Caudate nucleus (tissue), 63 donors: ENCODE measurements at places on chromosomes 5 and 9.
A peak's percentile ranks its signal among the peaks of the same experiment; 100 is the strongest.

DNA sequence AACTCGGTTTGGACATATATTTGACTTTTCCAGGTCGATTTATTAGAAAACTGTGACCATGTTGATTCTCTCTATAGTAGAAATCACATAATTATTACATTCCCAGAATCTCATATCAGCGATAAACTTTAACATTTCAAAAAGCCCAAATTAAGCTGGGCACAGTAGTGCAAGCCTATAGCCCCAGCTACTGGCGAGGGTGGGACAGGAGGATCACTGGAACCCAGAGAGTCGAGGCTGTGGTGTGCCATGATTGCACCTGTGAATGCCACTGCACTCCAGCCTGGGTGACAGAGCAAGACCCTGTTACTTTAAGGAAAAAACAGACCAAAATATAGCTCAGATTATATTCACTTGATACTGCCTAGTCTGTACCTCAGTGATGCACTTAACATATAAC lies 128.9 kb downstream of the CPLANE1 start:
- DNase-seq = no peak

DNA sequence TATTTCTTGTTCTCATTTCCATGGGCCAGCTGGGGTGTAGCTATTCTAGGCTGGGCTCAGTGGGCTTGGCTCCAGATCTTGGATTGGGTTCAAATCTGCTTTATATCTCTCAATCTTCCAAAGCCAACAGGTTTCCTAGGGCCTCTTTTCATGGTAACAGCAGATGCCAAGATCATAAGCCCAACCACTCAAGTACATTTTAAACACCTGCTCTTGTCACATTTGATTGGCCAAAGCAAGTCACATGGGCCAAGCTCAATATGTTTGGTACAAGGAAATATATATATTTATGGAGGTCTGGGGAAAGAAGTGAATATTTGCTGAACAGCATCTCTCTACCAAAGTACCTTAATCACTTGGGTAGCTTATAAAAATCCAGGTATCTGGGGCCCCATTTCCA lies 49.5 kb downstream of the MRRF start:
- DNase-seq = no peak

GRCh38 chr5:154467655-154468354 lies 10.2 kb downstream of the HAND1 start:
- peak; percentile 52 for DNase-seq

GRCh38 chr9:76817489-76817888 lies 53.3 kb downstream of the PCA3 start:
- DNase-seq = no peak

- no peak for DNase-seq
These were observed 131.2 kb downstream of the FBN2 start for GRCh38 chr5:128406803-128407202.

DNA sequence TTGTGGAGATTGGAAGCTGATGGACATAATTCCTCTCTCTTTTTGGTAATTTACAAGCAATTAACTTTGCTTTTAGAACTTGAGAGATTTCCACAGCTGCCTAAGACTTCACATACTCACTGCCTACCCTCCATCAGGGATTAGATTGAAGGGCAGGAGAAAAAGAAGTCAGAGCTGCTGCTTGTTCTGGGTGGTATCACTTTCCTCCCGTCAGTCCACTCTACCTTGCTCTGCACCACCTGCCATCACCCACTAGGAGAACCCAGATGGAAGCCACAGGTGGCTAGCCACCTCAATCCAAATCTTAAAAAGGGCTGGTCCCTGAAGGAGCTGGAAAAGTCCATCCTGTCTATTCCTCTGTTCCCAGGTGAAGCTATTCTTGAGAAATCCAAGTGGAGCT lies 10.5 kb downstream of the IRF1 start:
- no peak for DNase-seq

DNA sequence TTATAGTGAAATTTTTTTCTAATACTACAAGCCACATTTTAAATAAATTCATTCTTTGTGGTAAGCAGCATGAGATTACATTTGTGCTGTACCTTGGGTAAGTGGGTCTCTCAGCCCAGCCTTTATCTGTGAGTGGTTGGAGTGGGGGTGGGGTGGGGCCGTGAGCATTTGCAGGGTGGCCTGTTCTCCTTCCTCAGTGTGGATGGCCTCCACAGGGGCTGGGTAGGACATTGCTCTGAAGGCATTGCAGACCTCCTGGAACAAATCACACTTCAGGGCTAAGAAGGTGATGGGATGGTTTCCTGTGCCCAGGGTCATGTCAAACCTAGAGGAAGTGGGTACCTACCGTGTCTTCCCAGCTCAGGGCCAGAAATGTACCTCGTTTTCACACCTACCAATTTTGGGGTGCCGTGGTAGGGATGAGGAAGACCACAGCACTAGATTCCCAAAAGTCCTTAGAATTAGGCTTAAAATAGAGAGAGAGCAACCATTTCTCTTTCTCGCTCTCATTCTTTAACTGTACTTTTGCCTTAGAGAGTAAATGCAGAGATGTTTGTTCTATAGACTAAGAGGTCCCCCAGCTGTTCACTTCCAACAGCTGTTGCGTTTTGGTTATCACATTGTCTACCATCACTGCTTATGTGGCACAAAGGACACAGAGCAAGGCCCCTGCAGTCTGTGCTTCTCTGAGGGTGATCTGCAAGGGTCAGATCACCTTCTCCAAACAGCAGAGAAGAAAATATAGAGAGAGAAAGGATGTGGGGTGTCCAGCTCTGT lies 83.4 kb upstream of the CTSL start:
- no peak for DNase-seq

- DNase-seq = no peak
These were observed 70.5 kb downstream of the EPB41L4B start for GRCh38 chr9:109250311-109250741.

DNA sequence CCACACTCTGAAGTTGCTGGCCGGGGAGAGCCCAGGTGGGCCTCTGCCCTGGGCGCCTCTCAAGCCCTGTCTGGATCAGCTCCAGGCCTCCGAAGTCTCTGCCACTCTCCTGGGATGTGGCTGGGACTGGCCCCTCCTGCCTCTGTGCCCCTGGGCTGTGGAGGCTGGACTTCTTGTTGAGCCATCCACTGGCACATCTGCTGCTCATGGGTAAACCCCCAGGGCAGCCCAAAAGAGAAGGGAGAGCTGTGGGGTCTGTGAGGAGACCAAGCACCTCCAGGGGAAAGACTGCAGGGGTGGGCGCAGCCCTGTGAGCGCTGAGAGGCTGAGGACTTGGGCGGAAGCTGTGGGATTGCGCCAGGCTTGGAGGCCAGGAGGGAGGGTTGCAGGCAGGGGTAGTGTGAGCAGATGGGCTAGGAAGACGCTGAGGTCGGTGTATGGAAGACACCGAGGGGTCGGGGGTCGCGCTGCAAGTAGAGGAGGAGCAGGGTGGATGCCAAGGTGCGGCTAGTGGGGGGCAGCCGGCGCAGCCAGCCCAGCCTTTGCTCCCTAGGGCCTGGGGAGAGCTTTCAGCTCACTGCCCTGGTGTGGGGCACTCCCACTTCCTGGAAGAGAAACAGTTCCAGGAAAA lies 118.1 kb downstream of the WNK2 start:
- no peak for DNase-seq

DNA sequence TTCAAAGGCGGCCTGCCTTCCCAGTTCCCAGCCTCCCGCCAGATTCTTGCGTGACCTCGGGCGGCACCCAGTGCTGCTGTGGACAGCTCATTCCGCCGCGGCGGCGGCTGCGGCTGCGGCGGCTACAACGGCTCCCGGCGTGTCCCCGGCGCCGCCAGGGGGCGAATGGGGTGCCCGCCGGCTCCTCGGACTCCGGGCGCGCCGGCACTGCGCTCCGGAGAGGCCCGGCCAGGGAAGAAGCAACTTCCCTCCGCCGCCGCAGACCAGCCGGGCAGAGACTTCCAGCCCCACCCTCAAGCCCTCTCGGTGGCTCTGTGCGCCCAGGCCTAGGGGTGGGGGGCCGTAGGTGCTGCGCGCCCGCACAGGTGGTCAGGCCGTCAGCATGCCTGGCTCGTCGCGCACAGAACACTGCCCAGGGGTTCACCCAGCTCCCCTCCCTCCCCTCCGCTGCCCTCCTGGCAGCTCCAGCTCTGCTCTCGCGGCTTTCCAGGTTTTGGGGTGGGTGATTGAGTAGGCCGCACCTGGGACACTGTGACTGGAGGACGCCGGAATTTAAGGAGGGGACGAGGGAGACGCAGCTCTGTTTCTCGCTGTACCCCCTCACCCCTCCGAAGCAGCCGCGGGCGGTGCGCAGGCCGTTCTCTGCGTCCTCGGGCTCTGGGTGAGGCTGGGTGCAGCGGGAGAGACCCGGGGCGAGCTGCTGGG lies 20.2 kb downstream of the IGIP start:
- DNase-seq = peak; percentile 20

- DNase-seq = no peak
These were observed 351.0 kb downstream of the PRELID2 start for GRCh38 chr5:145484158-145484557.

GRCh38 chr9:133715866-133716563 lies 22.1 kb downstream of the SARDH start:
- DNase-seq = no peak

DNA sequence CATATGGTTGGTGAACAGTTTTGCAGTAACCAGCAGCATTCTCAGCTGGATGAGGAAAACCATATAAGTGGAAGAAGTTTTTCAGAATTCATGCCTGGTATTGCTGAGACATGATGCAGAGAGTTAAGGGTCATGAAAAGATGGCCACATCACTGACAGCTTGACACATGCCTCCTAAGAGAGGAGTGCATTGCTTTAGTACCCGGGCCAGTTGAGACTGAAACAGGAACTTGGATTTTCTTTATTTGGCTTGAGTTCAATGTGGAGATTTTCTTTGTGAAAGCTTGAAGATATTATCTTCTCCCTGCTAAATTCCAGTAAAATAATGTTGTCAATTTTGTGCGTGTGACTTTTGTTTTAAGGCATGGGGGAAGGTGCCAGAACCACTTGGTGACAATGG lies 35.8 kb downstream of the HACD4 start:
- no peak for DNase-seq

DNA sequence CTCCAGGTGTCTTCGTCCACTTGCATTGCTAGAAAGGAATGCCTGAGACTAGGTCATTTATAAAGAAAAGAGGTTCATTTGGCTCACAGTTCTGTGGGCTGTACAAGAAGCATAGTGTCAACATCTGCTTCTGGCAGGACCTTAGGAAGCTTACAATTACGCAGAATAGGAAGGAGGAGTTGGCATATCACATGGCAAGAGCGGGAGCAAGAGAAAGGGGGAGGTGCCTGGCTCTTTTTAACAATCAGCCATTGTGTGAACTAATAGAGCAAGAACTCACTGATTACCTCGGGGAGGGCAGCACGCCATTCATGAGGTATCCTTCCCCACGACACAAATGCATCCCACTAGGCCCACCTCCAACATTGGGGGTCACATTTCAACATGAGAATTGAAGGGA lies 134.4 kb upstream of the EFNA5 start:
- DNase-seq = no peak

DNA sequence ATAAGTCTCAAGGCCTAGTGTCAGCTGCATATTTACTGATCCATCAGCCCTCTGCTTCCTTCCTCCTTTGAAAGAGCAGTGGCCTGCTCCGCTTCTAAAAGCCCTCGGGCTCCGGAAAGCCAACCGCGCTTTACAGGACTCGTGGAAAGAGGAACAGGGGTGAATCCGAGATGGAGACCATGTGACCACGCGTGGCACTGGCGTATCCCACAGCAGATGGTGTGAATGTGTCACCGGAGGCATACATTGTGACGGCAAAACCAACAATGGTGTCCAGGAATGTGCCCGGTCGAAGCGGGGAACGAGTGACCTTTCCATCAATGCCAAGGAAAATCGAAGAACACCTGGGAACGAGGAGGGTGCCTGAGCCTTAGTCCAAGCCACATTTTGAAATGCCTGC lies 484.6 kb downstream of the SPATA31A7 start:
- no peak for DNase-seq

DNA sequence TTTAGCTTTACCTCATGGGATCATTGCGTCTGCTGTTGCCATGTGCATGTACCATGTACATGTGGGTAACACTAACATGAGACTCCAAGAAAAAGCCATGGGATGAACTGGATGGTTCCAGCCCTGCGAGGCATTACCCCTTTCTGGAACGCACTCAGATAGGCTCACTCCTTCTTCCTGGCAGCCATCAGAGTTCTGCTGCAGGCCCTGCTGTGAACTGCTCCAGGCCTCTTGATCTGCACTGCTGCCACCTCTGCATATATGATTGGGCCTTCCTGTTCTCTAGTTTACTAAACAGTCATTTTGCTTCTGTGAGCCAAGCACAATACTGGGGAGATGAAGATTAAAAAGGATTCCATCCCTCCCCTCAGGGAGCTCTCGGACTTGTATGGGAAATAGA lies 220.5 kb downstream of the CD180 start:
- DNase-seq = no peak

DNA sequence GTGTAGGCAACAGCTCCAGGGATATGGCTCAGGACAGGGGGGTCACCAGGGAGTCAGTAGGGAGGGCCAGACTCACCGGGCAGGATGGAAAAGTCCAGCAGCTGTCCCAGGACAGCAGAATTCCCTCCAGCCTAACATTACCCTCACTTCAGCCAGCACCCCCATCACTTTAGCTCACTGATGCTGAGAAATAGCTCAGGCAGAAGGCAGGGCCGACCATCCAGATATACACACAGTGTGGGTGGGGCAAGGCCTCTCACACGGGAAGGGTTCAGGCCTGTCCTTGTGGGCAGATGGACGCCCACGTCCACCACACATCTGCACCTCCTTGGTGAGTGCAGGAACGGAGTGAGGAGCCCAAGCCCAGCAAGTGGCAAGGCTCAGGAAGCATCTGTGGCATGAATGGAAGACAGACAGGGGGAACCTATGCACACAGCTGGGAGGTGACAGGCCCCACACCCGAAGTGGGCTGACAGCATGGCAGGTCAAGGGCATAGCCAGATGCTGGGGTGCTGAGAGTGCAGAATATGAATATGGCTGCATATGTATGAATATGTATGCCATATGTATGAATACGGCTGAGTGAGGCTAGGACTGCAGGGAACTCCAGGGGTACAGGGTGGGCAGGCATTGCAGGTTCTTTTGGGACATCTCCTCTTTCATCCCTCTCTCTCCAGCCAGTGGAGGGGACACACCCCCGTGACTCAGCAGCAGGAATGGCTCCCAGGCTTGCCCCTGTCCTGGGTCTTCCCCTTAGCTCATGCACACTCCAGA lies 17.0 kb downstream of the BICD2 start:
- DNase-seq = no peak

DNA sequence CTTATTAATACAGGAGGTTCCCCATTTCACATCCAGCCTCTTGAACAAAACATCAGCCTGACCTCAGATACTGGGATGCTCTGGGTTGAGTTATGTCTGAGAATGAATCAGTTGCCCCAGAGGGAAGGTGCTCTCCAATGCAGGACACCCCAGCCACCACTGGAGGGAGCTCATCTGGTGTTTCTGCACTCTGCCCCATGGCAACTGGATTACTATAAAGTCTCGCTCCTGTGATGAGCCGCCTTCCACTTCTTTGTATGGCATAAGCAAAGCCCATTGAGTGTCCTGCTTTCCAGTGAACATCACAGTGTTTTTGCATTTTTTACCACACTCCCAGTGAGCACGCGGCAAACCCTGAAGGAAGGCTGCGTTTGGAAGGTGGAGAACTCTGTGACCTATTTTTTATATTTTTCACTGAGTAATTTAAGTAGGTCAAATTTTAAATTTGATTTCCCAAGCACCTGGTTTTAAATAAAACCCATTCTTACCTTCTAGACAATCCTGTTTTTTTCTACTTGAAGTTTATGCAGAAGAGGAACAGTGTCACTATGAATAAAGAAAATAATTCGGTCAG lies 176.9 kb upstream of the WWC1 start:
- DNase-seq = peak; percentile 42

GRCh38 chr9:134455934-134456755 lies 129.9 kb downstream of the RXRA start:
- DNase-seq = no peak
